Activated naive CD4-positive, alpha-beta T cell treated with anti-CD3 and anti-CD28 coated beads, Interleukin-2, amount 10 ng/mL, durations not matched to agents 7 days and 5 days (primary cell): ENCODE measurements at places on chromosomes 6 and 20.

DNA sequence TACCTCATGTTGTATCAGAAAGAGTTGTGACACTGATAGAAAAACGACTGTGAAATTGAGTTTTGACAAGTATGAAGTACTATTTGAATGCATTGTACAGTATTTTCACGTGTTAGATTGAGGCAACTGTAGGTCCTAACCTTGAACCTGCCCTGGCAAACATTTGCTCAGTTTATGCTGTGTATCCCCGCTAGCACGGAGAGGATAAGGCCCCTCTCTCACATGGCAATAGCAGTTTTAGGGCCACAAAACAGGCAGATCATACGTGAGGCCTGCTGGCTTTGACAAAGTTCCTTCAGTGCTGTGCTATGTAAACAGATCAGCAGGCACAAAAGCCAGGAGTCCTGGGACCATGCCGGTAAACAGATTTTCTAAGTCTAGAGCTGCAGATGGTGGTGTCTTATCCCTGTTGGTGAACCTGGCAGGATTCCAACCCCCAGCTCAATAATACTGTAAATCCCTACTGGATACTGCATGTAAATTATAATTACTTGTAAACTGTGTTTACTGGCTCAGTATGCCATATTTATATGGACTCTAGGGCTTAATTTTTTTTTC is 23.8 kb upstream of the FAM217A start:
- H3K27ac ChIP-seq = no peak overlapping the region
- no peak for DNase-seq
- H3K4me3 ChIP-seq = no peak overlapping the region
- no peaks in the 10 kb centered on the region for H3K36me3 ChIP-seq

GRCh38 chr6:81767163-81767891 is 14.8 kb upstream of the TENT5A start:
- no peak for DNase-seq
- H3K27ac ChIP-seq = no peak overlapping the region
- no peaks in the 10 kb centered on the region for H3K36me3 ChIP-seq
- no peaks in the 10 kb centered on the region for H3K4me1 ChIP-seq
- H3K27me3 ChIP-seq = peaks cover 4% of the 10 kb centered on the region
- no peak overlapping the region for H3K4me3 ChIP-seq

DNA sequence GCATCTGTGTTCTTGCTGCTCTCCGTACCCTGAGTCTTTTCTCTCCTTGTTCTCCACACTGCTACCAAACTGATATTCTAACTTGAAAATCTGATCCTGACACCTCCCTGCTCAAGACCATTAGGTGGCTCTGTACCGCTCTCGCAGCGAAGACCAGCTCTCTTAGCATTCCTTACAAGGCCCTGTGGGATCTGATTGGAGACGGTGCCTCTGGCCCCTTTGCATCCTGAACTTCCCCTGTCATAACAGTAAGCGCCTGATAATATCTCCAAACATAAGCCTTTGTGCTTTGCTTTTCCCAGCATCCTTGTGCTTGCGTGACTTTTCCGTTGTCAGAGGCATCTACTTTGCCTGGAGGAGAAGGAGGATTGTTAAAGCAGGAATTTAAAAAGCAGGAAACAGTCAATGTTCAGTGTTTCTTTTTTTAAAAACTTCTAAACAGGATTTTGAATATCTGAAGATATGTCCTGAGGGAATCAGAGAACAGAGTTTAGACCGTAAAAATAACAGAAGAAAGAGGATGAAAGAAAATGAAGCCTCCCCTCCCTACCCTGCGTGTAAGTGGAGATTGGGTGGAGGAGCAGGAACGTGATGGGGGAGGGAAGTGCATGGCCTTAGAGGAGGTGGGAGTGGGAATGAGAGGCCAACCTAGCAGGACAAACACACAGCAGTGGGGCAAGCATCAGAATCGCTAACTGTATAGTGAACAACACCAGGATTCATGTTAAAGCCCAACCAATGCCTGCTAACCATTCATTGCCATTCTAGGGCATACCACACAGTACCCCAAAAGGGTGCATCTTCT is 89.2 kb upstream of the STMND1 start:
- peaks cover 17% of the 10 kb centered on the region for H3K4me1 ChIP-seq
- peaks cover 31% of the 10 kb centered on the region for H3K27me3 ChIP-seq
- DNase-seq = no peak

GRCh38 chr6:137852346-137852745 is 14.7 kb upstream of the TNFAIP3 start:
- DNase-seq = no peak
- no peaks in the 10 kb centered on the region for H3K27me3 ChIP-seq
- no peak overlapping the region for H3K4me3 ChIP-seq
- H3K27ac ChIP-seq = no peak overlapping the region
- no peaks in the 10 kb centered on the region for H3K4me1 ChIP-seq

GRCh38 chr6:31702405-31702818 is 712 bp downstream of the ABHD16A start:
- peak overlapping the region; percentile 96 for H3K4me3 ChIP-seq
- peaks cover 41% of the 10 kb centered on the region for H3K4me1 ChIP-seq
- peaks cover 22% of the 10 kb centered on the region for H3K36me3 ChIP-seq
- H3K27ac ChIP-seq = peak overlapping the region; percentile 98
- no peak for DNase-seq

DNA sequence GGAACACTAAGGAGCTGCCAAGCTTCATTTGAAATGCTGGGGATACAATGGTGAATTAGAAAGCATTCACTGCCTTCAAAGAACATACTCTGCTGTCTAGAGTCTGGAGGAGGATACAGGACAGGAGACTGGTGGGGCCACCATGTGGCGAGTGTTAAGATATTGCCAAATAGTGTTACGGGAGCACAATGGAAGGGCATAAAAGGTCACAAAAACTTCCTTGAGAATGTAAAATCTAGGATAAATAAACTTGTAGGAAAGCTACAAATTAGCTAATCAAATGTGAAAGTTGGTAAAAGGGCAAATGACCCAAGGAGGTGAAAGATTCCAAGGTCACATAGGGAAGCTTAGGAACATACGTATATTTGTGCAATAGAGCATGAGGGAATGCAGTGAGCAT is 271.7 kb downstream of the RFPL4B start:
- H3K4me1 ChIP-seq = no peaks in the 10 kb centered on the region
- H3K27me3 ChIP-seq = no peaks in the 10 kb centered on the region
- no peak for DNase-seq
- H3K4me3 ChIP-seq = no peak overlapping the region
- no peak overlapping the region for H3K27ac ChIP-seq
- no peaks in the 10 kb centered on the region for H3K36me3 ChIP-seq

- H3K4me3 ChIP-seq = no peak overlapping the region
- H3K27ac ChIP-seq = no peak overlapping the region
- peaks cover 12% of the 10 kb centered on the region for H3K4me1 ChIP-seq
- no peaks in the 10 kb centered on the region for H3K36me3 ChIP-seq
- H3K27me3 ChIP-seq = peaks cover 45% of the 10 kb centered on the region
These were observed 891 bp downstream of the RIPPLY2 start for GRCh38 chr6:83854001-83854501.
